ENCODE measurements at places on chromosomes 3 and 15. TPM values are rescaled to one million over a fixed set of nuclear protein-coding genes. Genes with fewer than 3 reads are reported as not detected.

Gene STT3B
- polyA plus RNA-seq: 104 TPM

Gene SEC22C
- polyA plus RNA-seq: 23.9 TPM

Gene PLA1A
- polyA plus RNA-seq: not detected

Gene SERPINI2
- not detected for polyA plus RNA-seq

Gene PPP2R3A
- 74.4 TPM for polyA plus RNA-seq
